ENCODE measurements at places on chromosomes 12 and 14.

GRCh38 chr14:41623736-41624135, 17.1 kb downstream of the LRFN5 start:
- DNase-seq, result peak; percentile 22

DNA sequence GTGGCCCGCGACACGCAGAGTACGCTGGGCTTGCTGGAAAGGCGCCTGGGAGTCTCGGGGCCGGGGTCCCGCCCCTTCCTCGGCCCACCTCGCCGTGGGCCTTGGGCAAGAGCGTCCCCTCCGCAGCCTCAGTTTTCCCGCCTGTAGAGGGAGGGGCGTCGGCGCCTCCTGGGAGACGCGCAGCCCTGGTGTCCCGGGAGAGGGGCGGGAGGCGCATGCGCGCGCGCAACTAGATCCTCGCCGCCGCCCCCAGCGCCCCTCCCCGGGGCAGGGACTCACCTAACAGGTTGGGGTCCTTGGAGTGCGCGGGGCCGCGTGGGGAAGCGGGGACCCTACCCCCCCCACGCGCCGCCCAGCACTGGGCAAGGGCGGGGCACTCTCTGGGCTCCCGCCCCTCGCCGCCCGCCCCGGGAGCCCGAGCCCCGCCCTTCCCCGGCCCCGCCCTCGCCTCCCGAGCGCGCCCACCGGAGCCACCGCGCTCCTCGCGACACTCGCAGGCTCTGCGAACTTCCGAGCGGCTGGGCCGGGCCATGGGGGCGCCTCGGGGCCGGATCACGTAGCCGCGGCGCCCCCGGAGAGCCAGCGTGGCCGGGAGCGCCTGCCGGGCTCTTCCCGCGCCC, at the start of gene KIF26A:
KIF26A (plus strand) TSS at position 490 of the 620 bp plus-strand sequence. CDS start 136 bp downstream, outside the sequence.
- no peak for DNase-seq

- DNase-seq, result no peak
These were observed 48.7 kb upstream of the GNG2 start for GRCh38 chr14:51811706-51812105.

DNA sequence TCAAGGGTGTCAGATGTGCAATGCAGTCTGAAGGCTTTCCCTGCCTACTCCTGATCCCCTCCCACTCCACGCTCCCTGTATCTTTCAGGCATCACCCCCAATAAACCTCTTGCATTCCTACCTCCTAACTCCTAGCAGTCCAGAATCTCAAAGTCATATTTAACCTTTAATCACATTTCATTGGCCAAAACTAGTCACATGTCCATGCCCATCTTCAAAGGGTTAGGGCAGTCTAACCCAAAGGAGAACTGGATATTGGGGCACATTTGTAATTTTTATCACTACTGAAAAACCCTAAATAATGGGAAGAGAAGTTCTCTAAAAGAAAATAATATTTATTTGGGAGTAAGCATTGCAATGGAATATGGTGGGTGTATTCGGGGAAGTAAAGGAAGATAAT, 5.4 kb upstream of the C12orf75 start:
- no peak for DNase-seq

- peak; percentile 30 for DNase-seq
These were observed 530 bp downstream of the ARL1 start for GRCh38 chr12:101407049-101407435.

DNA sequence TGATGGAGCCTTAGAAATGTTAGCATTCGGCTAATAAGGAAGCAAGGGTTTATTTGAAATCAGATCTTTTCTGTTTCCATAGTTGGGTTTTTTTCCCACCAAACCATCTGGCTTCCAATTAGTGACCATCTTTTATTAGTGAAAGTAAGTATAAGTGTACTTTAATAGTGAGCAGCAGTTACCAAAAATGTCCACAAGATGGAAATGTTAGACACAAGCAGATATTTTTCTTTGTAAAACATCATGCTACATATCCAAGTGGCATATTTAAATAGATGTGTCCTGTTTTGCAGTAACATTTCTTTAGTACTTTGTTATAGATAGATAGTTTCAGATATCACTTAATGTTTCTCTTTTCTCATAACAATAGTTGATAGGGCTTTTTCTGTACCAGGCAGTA, 28.8 kb downstream of the YEATS4 start:
- peak; percentile 77 for DNase-seq

DNA sequence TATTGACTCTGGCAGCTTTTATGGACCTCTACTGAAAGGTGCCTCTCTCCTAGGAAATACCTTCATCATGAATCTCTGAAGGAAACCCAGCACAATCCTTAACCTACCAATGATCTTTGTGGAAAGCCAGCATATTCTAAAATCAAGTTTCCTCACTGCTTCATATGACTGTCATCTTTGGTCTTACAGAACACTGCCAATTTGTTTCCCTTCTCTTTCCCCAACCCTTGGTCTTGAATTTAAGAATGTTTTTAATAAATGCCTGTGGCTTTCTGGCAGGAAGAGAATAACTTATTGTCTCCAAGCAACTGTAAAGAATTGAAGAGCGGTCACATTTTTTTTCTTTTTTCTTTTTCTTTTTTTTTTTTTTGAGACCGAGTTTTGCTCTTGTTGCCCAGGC, 427.6 kb downstream of the IPO8 start:
- DNase-seq, result no peak

DNA sequence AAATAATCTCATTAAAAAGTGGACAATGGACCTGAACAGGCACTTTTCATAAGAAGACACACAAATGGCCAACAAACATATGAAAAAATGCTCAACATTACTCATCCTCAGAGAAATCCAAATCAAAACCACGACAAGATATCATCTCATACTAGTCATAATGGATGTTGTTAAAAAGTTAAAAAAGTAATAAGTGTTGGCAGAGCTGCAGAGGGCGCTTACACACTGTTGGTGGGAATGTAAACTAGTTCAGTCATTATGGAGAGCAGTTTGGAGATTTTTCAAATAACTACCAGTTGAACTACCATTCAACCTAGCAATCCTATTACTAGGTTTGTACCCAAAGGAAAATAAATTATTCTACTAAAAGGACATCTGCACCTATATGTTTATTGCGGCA, 47.2 kb downstream of the FOXG1 start:
- no peak for DNase-seq

- DNase-seq, result no peak
These were observed 80.6 kb downstream of the MAP1LC3B2 start for GRCh38 chr12:116639765-116640164.

DNA sequence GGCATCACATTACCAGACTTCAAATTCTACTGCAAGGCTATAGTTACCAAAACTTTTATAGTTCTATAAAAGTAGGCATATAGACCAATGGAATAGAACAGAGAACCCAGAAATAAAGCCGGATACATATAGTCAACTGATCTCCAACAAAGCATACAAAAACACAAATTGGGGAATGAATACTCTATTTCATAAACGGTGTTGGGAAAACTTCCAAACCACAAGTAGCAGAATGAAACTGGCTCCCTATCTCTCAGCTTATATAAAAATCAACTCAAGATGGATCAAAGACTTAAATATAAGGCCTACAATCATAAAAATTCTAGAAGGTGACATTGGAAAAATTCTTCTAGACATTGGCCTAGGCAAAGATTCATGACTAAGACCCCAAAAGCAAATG, 187.9 kb upstream of the PLXNC1 start:
- DNase-seq, result no peak

DNA sequence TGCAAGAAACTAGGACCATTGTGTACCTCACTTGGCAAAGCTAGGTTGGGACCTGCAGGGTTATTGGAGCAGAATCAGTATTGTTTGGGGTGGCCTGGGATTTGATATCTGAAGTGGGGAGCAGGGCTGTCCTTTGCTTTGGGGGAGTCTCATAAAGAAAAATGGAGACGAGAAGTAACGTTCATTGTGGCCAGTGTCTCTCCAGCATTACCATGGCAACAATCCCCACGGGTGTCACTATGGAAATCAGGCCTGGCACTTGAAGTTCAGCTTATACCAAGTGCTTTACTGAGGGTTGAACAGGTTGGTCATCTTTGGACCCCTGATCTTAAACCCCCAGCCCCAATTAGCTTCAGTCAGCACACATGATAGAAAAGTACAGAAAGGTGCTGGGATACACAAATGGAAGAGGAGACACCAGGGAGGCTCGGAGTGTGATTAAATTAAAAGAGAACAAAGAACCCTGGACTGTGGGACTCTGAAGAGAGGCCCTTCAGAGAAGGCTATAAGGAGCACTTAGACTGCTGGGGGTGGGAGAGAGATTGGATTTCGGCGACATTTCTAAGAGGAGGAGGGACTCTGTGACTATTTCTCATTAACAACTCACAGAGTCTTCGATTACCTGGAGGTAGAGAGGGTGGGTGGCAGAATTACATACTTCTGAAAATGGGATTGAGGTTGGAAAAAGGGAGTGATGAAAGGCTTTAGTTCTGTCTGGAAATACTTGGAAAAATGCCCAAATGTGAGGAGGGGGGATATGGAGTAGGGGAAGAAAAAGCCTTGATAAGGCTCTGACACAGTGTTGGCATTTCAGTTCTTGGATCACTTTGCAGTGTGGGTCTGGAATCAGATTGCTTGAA, 3.7 kb downstream of the KIF5A start:
- no peak for DNase-seq

DNA sequence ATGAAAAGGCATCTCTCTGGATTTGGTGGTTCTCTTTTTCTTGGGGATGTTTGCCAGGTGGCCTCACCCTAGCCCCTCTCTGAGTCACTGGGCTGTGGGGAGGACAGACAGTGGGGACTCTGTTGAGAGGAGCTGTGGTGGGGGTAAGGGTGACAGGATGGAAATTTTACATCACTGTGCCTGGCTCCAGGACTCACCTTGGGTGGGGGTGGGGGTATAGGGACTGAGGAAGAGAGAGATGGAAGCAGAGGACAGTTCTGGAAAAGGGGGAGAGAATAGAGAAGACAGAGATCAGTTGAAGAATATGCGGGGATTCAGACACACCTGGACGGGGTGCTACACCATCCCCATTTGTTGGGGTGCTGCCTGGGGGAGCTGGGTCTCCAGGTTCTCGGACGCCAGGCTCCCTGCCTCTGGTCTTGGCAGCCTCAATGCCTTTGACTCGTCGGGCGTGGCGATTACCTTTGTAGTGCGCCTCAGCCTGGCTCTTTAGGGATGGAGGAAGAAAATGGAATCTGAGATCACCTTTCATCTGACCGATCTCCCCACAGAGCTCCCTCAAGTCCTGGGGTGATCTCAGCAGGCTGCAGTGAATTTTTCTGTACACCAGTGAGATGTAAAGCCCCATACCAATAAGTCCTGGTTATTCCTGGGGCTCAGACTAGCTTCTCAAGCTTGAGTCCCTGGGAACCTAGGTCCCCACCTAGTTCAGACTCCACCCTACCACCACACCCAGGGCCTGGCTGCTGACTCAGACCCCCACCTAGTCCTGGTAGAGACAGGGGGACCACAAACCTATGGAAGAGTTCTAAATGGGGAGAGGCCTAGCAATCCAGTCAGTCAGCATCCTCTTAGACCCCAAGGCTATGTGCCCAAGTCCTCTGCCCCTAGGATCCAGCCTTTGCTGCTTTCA, 9.6 kb upstream of the GPR84 start:
- no peak for DNase-seq

DNA sequence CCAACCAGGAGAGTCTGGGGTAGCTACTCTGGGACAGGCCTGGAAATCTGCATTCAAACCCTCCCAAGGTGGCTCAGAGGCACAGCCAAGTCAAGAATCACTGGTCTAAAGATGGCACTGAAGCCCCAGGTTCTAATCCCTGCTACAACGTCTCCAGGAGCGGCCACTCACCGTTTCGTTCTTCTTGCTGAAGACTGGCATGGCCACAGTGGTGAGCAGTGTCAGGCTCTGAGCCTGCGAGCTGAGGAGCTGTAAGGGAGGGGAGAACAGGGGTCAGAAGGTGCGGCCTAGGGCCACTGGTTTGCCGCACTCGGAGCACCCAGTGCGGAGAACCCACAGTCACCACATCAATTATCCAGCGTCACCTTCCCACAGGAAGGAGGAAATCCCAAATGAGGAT, 38.8 kb downstream of the CACNA2D4 start:
- no peak for DNase-seq

DNA sequence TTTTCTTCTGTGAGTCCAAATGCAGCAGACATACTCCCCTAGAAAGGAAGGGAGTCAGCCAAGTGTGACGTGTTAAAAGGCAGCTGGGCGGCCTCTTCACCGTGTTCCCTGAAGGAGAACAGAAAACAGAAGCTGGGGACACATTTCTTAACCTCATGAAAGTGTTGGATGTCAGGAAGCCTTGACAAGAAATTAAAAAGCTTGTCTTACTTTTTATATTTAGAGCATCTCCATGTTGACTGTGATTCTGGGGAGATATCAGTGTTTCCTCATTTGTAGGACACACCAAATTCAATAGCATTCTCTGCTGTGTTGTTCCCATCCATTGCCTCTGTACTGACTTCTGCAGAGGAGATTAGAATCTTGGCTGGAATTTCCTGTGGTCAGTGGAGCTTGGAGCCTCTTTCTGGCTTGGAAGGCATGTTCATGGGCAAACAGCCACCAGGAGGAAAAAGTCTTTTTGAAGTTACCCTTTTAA, 93.7 kb downstream of the RMST start:
- peak; percentile 88 for DNase-seq

DNA sequence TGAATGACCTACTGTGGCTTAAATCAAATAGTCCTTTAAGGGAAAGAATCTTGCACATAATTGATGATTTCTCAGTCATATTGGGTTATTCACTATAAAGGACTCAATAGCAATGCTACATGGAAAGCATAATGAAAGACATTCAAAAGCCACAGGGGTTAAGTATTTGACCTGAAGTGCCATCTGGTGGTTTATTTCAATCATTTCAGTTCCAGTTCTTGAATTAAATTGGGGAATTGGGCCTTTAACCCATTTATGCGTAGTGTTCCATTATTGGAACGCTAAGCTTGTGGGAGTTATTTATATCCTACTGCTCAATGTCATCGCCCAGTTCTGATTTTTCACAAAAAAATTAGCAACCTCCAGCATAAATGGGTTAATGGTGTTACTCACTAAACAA, 41.3 kb upstream of the C12orf71 start:
- DNase-seq, result peak; percentile 26

DNA sequence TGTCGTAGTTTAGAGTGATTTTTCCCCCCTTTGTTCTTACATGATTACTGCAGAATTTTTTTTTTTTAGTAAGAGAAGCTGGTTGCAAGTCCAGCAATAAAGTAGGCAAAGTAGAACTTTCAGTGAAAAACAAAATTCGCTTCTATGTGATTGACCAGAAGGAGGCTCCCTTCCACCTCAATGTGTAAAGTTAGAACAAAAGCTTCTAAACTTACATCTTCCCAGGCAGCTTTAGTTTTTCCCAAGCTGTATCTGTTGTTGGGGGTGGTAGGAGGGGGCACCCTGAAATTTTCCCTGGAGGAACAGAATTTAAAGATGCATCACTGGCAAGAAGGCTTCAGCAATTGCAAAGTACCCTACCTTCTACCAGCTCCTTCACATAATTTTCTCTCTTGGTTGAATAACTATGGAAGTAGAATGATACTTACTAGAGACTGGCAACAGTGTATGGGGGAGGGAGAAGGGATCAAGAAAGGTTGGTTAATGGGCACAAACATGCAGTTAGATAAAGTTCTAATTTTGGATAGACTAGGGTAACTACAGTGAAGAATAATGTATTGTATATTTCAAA, 87.3 kb upstream of the E2F7 start:
- DNase-seq, result peak; percentile 39

- DNase-seq, result no peak
These were observed 124.9 kb downstream of the PRMT8 start for GRCh38 chr12:3615862-3616261.

- no peak for DNase-seq
These were observed 41.8 kb upstream of the DCD start for GRCh38 chr12:54689984-54690383.

All from renal cortical epithelial cell (primary cell).